Activated T-helper 1 cell treated with anti-CD3 and anti-CD28 coated beads, Interleukin-2, amount 50 U/mL, for 16 hours (primary cell): ENCODE measurements at places on chromosomes 16 and 17.
A peak's percentile ranks its signal among the peaks of the same experiment; 100 is the strongest.

DNA sequence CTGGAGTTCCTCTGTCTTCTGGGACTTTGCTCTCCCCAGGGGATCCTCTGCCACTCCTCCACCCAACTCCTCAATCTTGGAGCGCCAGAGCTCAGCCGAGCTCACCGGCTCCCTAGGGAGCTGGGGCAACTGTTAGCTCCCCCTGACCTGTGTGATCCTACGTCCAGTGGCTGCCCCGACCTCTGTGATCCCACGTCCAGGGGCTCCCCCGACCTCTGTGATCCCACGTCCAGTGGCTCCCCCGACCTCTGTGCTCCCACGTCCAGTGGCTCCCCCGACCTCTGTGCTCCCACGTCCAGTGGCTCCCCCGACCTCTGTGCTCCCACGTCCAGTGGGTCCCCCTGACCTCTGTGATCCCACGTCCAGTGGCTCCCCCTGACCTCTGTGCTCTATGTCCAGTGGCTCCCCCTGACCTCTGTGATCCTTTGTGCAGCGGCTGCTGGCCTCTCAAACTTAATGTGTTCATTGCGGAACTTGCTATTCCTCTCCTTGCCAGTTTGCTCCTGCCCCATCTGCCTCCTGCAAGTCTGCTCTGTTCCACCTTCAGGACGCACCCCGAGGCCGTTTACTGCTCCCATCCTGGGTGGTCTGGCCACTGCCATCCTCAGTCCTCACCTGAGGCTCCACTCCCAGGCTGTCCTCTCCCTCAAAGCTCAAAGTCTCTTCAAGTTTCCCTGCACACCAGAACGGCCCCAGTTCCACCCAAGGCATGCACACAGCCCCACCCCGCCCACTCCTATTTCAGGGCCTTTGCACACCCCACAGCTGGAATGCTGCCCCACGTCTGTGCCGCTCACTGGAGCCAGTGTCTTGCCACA lies 2.8 kb downstream of the VPS9D1 start:
- no peak for DNase-seq

- DNase-seq: no peak
Observed at GRCh38 chr17:82173351-82174041, 39.1 kb downstream of the CCDC57 start.

- no peak for DNase-seq
Observed at GRCh38 chr16:20303012-20303411, 24.3 kb downstream of the GP2 start.

DNA sequence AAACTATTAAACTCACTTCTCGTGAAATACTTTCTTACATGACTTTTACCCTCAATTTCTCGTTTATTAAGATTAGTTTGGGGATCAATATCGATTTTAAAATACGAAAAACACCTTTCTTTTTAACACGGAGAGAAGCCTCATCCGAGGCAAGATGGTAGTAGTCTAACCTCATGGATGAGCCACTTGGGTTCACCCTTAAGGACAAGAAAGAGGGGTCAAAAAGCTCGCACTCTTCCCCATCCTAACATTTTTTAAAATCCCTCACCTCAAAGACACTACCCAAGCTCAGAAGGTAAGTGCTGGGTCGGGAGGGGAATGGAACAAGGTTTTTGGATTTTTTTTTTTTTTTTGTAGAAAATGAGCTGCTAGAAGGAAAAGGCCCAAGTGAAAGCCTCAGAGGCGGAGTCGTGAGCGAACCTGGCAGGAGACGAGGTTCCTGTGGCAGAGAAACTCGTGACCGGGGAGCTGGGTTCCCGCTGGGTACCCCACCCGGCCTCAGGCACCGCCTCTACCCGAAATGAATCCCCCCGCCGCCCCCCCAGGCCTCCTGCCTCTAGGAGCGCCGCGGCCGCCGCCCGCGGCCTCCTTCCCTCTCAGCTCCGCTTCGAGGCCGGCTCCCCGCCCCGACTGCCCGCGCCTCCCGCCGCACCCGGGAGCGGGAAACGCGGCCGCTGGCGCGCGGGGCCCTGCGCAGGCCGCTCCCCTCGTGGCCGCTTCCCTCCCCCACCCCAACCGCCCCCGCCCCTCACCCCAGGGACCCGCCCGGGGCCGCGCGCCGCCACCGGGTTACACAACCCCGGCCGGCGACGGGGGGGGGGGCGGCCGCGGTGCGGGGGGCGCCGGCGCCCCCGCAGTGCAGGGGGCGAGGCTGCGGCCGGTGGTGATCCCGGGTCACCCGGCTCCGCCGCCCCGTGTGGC lies 1.6 kb downstream of the NUFIP2 start:
- DNase-seq: peak; percentile 23

- no peak for DNase-seq
Observed at GRCh38 chr17:43406676-43407645, 8.2 kb downstream of the ARL4D start.

- no peak for DNase-seq
Observed at GRCh38 chr16:82382521-82382920, 212.5 kb upstream of the MPHOSPH6 start.

- DNase-seq: no peak
Observed at GRCh38 chr16:55471448-55472097, 7.4 kb upstream of the MMP2 start.

DNA sequence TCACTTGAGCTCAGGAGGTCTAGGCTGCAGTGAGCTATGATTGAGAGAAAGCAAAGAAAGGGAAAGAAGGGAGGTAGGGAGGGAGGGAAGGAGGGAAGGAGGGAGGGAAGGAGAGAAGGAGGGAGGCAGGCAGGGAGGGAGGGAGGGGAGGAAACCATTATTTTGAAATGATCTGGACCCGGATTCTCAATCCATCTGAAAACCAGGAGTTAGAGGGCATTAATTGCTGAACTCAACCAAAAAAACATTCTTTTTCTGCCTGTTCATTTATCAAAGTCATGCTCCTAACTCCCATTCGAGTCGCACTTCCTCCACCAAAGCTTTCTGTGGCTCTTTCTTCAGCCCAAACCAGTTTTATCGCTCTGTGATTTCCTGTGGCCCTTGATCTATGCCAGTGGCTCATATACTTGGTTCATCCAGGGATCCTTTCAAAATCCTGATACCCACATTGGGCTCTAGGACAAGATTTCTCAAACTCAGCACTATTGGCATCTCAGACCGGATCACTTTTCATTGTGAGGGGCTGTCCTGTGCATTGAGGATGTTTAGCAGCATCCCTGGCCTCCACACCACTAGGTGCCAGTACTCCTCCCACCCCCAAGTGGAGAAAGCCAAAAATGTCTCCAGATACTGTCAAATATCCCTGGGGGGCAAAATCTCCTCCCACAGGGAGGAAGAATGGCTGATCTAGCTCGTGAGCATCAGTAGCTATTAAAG lies 38.2 kb downstream of the CMTM4 start:
- no peak for DNase-seq

- no peak for DNase-seq
Observed at GRCh38 chr16:22255335-22255734, 41.9 kb upstream of the POLR3E start.

DNA sequence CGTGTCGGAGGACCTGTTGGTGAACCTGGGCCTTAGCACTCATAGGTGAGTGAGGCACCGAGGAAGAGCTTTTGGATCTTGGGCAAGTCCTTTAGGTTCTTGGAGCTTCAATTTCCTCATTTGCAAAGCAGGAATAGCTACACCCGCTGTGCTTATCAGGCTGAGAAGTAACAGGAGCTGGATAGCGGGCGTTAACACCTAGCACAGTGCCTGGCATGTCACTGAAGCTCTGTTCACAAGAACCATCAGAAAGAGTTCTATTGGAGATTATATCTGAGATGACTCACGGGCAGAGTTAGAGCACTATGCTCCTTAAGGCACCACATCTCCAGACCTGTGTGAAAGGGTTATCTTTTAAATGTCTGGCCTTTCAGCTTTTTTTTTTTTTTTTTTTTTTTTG lies 12.8 kb downstream of the MEOX1 start:
- no peak for DNase-seq

GRCh38 chr16:743794-744500 lies 3.1 kb upstream of the CIAO3 start:
- DNase-seq: no peak

DNA sequence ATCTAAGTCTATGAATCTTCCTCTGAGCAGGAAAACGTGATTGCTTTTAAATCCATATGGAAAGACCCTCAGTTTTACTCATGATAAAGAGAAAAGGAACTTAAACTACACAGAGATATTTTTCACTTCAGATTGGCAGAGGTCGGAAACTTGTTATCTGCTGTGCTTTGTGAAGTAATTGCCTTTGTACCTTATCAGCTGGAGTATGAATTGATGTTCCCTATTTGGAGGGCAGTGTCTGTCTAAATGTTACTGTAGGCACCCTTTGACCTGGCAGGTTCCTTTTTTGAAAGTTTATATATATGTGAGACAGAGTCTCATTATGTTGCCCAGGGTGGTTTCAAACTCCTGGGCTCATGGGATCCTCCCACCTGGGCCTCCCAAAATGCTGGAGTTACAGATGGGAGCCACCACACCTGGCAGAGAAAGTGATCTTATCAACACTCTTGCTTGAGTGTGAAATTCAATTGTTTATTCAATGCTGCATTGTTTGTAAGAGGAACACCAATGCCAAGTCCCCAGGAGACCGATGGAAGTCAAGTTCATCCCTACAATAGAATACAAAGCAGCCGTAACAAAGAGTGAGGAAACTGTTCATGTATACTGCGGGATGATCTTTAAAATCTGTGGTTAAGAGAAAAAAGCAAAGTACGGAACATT lies 52.3 kb downstream of the ABCC1 start:
- no peak for DNase-seq

GRCh38 chr17:14745541-14745940 lies 444.7 kb downstream of the HS3ST3B1 start:
- DNase-seq: no peak

DNA sequence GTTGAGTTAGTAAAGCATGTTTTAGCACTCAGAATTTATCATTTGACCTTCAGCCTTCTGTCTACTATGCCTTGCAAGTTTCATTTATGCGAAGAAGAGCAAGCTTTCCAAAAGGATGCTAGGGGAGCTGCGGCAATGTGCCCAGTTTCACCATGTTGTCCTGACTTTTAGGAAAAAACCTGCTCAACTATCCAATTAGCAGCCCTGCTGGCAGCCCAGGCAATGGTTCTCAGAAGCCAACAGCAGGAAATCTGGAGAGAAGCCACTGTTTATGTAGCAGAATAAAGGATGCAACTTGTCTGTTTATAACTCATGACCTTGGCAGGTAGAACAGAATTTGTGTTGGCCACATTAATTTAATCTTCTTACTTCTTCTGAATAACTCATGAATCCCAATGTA lies 230.8 kb downstream of the ABCC12 start:
- no peak for DNase-seq

DNA sequence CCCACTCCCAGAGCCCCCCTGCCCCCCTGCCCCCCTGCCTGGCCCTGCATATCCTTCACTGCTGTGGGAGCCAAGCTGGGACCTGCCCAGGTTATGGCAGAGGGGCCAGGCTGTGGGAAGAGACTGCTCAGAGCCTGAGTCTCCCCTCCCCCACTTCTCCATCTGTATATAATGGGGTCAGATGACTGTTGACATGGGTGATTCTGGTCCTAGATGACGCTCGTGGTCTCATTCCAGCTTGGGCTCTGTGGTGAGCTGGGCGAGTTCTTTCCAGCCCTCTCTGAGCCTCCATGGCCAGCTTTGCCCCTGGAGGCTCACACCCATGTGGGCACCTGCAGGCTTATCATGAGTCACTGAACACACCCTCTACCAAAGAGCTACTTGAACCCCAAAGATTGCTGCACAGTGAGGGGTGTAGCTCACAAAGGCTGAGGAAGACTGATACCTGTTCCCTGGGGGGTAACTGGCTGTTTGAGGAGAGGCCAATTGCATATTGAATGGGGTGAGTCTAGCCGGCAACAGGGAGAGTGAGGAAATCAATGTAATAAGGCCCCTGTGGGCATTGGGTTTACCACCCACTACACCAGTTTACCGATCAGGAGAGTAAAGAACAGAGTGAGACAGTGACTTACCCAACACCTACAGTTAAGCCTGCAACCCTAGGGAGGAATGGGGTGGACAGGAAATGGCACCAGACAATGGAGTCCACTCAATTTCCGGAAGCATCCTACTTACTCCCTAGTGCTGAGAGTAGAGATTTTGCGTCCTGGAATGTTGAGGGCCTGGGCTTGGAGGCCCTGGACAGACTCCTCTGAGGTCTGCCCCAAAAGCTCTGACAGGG lies 4.2 kb upstream of the SREBF1 start:
- DNase-seq: no peak

DNA sequence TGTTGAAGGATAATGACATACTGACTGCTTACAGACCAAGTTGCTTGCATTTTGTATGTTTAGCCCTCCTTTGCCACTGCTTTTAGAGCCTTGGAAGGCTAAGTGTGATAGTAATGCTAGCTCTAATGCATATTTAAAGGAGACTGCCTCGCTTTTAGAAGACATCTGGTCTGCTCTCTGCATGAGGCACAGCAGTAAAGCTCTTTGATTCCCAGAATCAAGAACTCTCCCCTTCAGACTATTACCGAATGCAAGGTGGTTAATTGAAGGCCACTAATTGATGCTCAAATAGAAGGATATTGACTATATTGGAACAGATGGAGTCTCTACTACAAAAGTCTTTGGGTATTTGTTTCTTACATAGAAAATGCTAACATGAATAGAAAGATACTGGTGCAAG lies 19.1 kb downstream of the CAPNS2 start:
- DNase-seq: no peak

DNA sequence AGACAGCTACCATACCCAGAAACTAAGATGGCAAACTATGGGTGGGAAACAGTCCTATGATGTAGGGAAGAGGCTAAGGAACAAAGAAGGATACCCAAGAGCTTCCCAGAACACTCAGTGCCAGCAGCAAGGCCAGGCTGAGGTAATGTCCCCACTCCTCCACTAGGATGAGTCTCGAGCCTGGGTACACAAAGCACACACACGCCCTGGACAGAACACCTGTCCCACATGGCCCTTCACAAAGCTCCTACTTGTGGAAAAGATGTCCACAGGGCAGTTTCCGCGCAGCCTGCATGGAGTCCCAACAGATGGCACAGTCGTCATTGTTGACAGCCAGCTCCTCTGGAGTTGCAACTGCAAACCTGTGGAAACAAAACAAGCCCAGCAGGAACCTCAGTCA lies 23.9 kb downstream of the AMFR start:
- DNase-seq: no peak

DNA sequence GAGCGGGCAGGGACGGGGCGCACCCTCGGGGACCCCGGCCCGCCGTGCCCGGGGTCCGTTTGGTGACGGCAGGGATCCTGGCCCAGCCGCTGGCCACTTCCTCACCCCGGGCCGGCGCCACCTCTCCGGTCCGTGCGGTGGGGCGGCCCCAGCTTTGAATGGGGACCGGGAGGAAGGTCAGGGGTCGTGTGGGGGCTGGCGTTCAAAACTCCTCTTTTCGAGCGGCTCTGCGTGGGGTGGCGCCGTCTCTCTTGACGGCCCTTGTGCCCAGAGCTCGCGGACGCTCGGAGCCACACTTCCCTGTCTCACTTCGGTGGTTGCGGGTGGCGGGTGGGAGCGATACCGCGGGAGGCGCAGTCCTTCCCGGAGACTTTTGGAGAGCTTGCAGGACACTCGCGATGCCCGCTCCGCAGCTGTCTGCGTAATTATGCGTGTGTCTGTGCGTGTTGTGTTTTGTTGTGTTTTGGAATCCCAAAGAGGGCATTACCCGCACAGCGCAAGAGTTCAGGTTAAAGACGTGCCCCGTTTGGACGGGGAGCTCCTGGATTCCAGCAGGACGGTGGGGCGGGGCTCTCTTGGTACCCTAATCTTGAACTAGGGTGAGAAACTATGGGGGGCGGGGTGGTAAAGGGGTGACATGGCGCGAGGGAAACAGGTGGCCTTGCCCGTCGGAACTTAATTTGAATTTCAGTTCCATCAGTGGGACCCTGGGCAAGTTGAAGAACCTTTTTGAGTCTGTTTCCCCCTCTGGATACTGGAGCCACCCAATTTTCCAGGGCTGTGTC lies 637 bp downstream of the PLCG2 start:
- DNase-seq: no peak
